ENCODE measurements at places on chromosomes 3 and 15.

DNA sequence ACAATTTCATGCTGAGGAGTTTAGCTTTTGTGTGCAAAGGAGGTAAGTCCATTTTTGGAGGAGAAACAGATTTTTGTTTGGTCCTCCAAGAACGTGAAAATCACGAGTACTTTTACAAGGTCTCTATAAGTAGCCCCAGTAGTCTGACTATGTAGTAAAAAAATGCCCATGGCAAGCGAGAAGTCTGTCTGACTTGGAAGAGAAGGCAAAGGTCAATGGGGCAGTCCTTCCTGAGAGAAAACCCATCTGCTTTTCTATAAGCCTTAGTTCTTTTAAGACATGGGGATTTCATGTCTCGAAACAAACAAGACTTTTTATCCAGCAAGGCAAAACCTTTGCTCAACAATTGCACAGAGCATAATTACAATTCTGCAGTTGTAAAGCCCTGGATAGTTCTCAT is 183.2 kb downstream of the GAP43 start:
- no peak for DNase-seq

GRCh38 chr15:46177219-46177618 is 542.4 kb downstream of the SQOR start:
- no peak for DNase-seq

DNA sequence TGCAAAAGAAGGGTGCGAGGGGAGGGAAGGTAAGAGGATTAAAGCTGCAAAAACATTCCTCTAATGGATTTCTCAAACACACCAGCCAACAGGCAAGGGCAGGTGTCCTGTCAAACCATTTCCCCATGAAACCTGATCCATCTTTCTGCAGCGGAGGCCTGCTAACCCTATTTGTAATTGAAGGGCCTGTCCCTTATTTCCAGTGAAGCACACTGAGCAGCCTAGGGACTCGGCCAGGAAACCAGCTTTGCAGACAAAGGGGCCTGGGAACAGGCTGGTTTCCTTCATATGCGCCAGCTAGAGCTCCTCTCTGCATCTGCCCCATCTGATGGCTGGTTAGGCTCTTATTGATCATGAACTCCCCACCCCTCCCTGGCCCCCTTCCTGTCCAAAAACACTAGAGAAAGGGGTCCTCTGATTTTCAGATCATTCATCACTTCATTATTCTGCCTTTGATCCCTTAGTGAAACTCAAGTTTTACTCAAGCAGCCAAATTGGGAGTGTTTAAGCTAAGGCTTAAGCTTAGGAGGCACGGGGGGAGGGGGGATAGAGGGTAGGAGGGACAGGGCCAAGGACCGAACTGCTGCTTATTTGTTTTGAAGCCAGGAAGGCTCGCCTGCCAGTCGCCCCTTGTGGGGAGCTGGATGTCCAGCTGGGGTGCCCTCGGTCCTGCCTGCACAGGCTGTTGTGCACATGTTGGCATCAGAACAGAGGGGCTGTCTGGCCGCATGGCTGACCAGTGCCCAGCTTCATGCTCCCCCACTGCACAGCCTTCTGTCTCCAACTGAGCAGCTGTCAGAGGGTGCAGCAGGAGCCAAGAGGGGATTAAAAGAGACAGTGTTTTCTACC is 53.1 kb downstream of the BOC start:
- peak; percentile 52 for DNase-seq

GRCh38 chr3:64355401-64355807 is 130.1 kb upstream of the PRICKLE2 start:
- DNase-seq, result no peak

DNA sequence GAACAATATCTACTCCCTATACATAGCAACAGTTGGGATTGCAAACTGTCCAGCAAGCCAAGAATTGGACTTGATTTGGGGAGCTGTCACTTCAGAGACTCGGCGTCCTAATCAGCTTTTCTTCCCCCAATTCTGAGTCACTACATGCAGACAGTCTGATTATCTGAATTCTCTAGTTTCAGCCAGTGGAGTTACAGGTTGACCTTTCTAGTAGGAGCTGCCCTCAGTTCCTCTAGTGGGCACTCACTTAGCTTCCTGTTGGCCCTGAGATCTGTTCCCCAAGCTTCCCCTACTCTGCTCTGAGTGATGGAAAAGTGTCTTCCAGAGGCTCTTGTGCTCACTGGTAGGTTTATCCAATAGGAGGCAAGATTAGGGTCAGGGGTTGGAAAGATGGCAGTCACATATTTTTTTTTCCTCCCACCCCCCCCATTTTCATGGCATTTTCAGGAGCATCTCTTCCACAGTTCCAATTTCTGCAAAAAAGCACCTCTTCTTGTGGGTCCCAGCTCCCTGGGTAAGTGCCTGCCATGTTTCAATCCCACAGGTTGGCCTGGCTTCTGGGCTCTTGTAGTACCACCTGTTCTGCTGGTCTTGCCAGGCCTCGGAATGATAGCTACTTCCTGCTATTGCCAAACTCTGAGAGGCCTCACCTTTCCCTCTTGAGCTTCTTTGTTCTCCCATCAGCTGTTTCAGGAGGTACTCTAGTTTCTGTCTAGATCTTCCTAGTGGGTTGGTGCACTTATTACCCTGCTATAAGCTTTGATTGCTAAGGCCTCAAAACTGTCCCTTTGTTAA is 182.2 kb downstream of the RAP2B start:
- DNase-seq, result no peak

- no peak for DNase-seq
These were observed 194.4 kb downstream of the ARRDC4 start for GRCh38 chr15:98154863-98155262.

DNA sequence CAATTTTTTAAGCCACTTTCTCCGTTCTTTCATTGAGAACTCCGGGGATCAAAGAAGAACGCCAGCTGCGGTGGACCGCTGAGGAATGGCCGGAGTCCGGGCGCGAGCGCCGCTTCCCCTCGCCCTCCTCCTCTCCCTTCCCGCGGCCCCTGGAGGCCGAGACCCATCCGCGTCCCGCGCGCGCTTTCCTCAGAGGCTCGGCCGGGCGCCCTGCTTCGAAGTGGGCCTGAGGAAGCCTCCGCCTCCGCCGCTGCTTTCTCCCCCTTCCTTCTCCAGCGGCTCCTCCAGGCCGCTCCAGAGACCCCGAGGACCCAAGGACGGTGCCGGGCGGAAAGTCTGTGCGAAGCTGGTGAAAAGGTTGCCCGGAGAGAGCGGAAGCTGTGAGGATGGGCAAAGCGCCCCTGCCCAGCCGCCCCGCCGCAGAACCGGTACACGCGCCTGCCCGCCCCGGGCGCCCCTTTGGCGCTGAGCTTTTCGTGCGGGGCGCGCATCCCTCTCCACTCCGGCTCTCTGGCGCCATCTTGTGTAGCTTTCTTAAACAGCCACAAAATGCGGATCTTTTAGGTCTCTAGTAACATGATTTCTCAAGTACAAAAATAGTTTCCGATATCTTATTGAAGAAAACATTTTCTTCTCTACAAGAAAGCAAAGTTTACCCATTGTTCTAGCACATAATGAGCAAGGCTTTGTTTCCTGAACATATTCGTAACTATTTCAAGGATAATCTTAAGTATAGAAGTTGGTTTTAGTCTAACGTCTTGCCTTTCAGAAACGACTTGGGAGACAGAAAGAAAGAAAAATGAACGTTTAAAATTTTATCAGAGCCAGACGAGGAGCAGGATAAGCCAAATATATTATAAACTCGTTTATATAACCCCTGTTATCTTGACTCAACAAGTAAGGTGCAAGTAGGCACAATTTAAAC is 59.2 kb upstream of the FAM174B start:
- DNase-seq, result peak; percentile 48

GRCh38 chr3:44870375-44871061 is 3.9 kb upstream of the TGM4 start:
- no peak for DNase-seq

DNA sequence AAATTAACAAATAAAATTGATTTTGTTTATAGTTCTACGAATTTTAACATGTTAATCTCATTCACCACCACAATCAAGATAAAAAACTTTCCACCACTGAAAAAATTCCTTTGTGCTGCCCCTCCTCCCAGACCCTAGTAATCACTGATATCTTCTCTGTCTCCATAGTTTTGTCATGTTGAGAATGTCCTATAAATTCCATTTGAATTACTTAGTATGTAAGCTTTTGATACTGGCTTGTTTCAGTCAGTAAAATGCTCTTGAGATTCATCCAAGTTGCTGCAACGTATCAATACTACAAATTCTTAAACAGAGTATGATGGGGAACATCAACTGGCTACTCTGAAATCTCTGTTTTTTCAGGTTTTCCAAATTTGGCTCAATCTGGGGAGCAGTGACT is 129.6 kb downstream of the CTNNB1 start:
- no peak for DNase-seq

GRCh38 chr15:67025719-67026609 is 39.4 kb upstream of the SMAD3 start:
- no peak for DNase-seq

DNA sequence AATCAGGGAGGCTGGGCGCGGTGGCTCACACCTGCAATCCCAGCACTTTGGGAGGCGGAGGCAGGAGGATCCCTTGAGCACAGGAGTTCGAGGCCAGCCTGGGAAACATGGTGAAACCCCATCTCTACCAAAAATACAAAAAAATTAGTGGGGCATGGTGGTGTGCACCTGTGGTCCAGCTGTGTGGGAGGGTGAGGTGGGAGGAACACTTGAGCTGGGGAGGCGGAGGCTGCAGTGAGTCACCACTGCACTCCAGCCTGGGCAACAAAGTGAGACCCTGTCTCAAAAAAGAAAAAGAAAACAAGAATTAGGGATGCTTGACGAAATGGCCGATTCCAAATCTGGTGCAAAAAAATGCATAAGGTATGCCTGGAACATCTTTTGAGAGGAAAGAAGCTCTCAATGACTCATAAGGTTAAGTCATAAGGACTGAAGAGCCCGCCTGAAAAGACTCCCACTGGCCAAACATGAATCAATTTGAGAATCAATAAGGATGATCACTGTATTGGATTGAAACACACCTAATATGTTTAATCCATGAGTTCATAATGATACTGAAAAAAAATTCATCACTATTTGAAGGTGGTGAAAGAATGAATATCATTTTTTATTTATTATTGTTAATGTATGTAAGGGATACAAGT is 27.7 kb downstream of the BLM start:
- no peak for DNase-seq

GRCh38 chr3:95434491-95434890 is 1371.6 kb downstream of the NSUN3 start:
- no peak for DNase-seq

- no peak for DNase-seq
These were observed 2.2 kb downstream of the LRCH3 start for GRCh38 chr3:197793247-197793646.

- DNase-seq, result no peak
These were observed 20.2 kb upstream of the CORO2B start for GRCh38 chr15:68558318-68559305.

- DNase-seq, result no peak
These were observed 285.6 kb downstream of the GRM7 start for GRCh38 chr3:7146529-7146928.

DNA sequence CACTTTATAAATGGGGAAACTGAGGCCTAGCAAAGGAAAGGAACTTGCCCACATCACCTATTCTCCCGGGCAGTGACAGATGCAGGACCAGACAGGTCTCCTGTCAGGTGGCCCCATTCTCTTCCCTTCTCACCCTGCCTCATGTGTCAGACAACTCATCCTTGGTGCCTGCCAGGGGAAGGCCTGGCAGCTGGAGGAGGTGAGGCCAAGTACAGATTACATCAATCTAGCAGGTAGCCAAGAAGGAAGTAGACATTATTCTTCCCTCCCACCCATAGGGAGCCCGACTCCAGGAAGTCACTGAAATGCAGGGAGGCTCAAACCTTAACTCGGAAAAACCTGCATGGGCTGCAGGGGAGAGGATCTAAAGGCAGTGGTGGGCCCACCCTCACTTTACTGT is 39.6 kb downstream of the DAPK2 start:
- DNase-seq, result no peak

GRCh38 chr3:55805169-55805568 is 318.1 kb upstream of the WNT5A start:
- DNase-seq, result no peak

DNA sequence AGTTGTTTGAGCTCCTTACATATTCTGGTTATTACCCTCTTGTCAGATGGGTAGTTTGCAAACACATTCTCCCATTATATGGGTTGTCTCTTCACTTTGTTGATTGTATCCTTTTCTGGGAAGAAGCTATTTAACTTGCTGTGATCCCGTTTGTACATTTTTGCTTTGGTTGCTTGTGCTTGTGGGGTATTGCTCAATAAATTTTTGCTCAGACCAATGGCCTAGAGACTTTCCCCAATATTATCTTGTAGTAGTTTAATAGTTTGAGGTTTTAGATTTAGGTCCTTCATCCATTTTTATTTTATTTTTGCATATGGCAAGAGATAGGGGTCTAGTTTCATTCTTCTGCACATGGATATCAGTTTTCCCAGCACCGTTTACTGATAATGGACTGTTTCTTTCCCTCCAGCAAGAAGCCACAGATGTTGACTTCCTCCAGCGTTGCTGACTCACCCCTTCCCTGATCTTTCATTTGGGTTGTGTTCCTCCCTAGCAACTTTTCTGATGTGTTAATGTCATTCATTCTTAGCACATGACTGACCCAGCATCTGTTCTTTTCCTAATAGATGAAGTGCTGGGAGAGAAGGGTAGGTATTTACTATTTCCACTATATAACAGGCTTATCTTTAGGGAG is 166.7 kb upstream of the SGO1 start:
- no peak for DNase-seq

- DNase-seq, result no peak
These were observed 51.3 kb downstream of the MBNL1 start for GRCh38 chr3:152319831-152320617.

GRCh38 chr15:72782274-72783003 is 1.1 kb downstream of the ADPGK start:
- DNase-seq, result no peak

DNA sequence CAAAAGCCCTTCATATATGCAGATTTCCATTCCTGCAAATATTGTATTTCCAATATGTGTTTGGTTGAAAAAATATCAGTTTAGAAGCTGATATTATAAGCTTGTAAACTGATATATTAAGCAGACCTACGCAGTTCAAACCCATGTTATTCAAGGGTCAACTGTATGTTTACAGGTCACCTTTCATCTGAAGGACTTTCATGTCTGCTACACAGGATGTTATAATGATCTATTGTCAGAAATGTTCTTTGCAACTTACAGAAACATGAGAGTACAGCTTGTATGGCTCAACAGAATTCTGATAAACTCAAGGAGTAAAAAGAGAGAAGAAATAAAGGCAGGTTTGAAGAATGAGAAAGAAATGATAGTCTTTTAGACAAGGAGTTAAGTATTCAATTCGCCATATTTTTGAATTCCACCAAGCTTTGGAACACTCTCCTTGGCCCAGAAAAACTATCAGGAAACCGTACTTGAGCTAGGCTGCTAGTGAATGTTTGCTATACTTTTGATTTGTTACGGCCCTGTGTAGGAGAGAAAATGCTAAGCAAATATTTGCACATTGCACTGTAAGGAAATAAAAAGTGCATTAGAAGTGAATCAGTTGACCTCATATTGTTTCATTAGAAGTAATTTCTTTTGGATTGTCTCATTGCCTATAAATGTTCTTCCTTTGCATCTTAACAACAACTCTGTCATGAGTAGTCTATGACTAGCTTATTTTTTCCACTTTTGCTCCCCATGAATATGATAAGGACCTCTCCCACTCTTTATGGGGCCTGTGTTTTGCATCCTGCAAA is 81.2 kb downstream of the NEK11 start:
- no peak for DNase-seq
